ENCODE measurements at places on chromosomes 6 and 20.

DNA sequence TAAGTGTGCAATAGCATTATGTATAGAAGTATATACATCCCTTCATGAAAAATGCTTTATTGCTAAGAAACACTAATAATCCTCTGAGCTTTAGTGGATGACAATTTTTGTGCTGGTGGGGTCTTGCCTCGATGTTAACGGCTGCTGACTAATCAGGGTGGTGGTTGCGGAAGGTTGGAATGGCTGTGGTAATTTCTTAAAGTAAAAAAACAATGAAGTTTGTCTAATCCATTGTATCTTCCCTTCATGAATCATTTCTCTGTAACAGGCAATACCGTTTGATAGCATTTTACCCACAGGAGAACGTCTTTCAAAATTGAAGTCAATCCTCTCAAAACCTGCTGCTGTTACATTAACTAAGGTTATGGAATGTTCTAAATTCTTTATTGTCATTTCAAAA, 816.5 kb upstream of the GJE1 start:
- no peak for DNase-seq

DNA sequence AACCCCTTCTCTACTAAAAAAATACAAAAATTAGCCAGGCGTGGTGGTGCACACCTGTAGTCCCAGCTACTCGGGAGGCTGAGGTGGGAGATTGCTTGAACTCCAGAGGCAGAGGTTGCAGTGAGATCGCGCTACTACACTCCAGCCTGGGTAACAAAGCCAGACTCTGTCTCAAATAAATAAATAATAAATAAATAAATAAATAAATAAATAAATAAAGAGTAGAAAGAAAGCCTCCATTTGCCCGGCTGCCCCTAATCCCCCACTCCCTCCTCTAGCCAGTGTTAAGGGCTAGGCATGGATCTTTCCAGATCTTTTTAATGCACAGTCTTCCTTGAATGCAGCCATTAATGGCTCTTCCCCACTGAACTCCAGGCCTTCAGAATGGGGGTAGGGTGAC, 3.2 kb downstream of the PNPLA1 start:
- no peak for DNase-seq

DNA sequence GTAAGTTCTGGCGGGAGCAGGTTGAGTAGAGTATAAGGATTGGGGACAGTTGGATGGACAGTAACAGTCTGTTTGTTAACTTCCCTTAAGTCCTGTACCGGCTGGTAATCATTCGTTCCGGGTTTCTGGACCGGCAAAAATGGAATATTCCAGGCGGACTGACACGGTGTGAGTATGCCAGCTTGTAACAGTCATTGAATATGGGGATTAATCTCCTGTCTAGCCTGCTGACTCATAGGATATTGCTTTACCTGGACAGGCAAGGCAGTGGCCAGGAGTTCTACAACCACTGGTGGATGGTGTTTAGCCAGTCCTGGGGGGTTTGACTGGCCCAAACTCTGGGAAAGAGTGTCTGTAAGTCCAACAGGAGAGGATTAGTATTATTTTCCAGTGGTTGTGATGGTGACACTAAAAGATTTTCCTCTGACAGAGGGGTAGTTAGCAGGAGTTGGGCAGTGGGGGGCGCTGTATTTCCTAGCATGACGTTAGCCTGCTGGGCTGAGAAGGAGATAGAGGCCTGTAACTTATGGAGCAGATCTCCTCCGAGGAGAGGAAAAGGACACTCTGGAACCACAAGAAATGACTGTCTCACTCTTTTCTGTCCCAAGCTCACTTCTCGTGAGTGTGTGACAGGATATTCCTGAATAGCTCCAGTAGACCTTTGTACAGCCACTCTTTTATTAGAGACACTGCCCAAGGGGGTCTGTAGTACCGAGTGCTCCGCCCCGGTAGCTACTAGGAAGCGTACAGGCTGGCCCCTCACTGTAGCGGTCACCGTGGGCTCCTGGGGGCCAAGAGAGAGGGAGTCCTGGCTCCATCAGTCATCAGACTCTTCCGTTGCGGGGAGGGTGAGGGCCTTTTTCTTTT, 152.2 kb downstream of the TRIM27 start:
- DNase-seq, result no peak

DNA sequence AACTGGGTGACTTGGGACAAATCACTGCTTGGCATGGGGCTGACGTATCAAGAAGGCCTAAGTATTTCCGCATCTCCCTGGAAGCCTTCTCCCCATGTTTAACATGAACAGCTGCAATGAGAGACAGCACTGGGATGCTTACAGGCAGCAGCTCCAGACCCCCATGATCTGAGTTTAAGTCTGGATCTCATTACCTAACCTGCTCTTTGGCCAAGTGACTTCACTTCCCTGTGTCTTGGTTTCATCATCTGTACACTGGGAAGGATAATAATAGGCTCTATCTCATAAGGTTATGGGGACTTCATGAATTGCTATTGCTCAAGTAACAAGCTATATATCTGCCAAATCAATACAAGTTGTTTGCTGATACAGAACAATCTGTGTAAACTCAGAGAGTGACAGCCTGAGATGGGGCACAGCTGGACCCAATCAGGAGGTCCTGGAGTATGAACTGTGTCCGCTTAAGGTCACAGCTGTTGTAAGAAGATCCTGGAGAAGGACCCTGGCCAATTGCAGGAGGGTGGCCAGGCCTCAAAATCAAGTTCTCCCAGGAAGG, 56.0 kb downstream of the TGM2 start:
- DNase-seq, result no peak

GRCh38 chr6:29743025-29743424, 19.8 kb downstream of the HLA-F start:
- DNase-seq, result no peak

GRCh38 chr6:34926655-34927054, 37.6 kb downstream of the ANKS1A start:
- DNase-seq, result no peak

GRCh38 chr6:89688328-89688727, 49.8 kb upstream of the LYRM2 start:
- no peak for DNase-seq

DNA sequence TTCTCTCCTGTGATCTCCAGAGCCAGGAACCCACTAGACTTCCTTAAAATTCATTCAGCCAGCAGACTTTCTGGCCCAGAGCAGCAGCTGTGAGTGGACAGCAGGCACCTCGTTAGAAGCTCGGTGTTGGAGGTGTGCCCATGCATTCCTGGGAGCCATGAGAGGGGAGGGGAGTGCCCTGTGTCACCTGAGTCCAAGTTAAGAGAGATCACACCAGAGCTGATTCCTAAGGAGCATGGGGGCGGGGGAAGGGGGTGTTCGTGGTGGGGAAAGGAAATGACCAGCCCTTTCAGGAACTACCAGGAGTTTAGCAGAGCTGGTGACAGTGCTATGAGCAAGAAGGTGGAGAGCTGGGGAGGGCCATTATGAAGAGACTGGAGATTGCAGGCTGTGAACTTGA, 46.9 kb downstream of the GFRA4 start:
- no peak for DNase-seq

DNA sequence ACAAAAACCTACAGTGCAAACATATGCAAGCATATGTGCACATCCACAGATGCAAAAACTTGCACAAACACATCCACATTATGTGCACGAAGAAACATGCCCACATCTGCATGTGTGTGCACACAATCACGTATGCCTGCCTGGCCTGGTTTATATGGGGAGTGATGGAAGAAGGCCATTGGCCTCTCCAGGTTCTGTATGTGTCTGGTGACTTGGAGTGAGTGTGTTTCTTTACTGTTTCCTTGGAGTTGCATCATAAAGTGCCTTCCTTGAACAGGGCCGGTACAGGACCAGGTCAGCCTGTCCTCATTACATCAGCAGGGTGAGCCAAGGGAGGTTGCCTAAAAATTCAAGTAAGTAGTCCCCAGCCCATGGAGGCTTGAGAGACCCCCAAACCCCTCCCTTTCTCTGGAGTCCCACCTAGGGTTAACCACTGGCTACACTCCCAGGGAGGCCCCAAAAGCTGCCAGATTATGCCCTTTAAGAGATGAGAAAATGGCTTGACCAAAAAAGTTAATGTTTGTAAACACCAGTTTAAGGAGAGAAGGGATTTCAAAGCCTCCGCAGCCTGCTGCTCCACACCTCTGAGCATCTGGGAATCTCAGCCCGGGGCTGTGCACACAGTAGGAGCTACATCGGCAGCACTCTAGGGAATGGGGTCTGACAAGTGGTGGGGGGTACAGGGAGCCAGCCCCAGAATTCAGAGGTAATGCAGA, 140.8 kb downstream of the VEGFA start:
- no peak for DNase-seq
